Muscle of back (tissue), 13 donors: ENCODE measurements at places on chromosomes 1 and 21.

- DNase-seq = peak; percentile 41
These were observed 69.8 kb downstream of the HHAT start for GRCh38 chr1:210398466-210398865.

DNA sequence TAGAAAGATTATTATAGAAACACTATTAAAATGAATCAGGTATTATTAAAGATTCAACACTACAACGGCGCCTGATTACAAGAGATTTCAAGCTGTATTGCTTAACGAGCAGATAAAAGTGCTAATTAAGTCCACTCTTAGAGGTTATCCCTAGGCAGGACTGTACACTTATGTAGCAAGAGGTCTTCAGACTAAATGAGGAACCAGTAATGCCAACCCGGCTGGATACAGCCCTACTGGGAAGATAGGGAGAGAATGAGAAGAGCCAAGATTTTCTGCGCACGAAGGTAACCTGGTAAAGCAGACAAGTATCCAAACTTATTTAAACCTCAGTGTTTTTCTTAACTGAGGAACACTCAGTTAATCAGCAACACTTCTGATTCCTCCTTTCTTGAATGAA lies 115.7 kb upstream of the HIVEP3 start:
- no peak for DNase-seq

DNA sequence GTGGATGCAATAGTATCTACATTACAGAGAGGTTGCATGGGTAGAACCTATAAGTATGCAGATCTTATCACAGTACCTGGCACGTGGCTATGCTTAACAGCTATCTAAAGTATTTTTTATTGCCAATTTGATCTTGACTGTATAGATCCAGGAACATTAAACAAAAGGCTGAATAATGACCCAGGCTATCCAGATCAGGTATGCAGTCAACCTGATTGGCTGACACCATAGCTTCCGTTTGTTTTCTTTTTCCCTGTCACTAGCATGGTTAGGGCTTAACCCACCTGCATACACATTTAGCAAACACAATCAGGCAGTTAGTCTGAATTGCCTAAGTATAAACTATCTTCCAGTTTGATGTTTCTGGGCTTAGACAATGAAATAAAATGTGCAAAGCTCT lies 264.9 kb upstream of the PLXNA2 start:
- no peak for DNase-seq

DNA sequence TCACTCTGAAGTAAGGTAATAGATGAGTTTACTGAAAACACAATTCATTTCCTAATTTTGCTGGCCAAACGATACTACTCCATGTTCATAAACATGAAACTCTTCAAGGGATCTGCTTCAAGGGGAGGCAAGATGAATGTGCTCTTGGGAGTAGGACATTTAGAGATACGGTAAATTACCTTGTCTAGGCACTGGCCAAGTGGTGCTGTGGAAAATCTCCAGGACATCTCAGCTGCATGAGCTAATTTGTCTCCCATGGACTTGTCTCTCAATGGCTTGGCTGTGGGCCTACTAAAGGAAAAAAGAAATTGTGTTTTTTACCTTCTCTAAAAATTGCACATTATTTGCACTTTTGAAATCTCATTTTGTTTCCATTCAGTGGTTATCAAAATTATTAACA lies 780.6 kb downstream of the LTN1 start:
- peak; percentile 46 for DNase-seq

GRCh38 chr1:66350001-66350547 lies 183.9 kb upstream of the SGIP1 start:
- peak; percentile 62 for DNase-seq

GRCh38 chr1:91383456-91383855 lies 21.2 kb downstream of the HFM1 start:
- no peak for DNase-seq

- peak; percentile 47 for DNase-seq
These were observed 9.2 kb upstream of the TTC22 start for GRCh38 chr1:54810153-54810942.

GRCh38 chr1:158146739-158147138 lies 34.0 kb upstream of the CD1D start:
- no peak for DNase-seq

DNA sequence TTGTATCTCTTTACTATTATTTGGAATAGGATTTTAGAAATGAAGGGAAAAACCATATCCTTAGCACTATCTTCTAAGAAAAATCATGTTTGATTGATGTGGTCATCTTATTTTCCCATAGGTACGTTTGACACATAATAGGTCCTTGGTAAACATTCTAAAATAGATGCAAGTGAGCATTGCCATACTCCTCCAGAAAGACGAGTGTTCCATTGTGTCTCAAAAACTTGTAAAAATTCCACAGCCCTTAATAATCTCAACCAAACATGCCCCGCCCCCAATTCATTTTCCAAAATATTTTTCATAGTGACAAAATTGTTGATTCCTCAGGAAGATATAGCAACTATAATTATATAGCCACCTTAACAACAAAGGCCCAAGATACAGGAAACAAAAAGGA lies 113.4 kb downstream of the CD247 start:
- DNase-seq = no peak

GRCh38 chr1:2270260-2271100 lies 42.4 kb downstream of the SKI start:
- no peak for DNase-seq

- no peak for DNase-seq
These were observed 436.6 kb upstream of the C1orf87 start for GRCh38 chr1:60510162-60510561.

DNA sequence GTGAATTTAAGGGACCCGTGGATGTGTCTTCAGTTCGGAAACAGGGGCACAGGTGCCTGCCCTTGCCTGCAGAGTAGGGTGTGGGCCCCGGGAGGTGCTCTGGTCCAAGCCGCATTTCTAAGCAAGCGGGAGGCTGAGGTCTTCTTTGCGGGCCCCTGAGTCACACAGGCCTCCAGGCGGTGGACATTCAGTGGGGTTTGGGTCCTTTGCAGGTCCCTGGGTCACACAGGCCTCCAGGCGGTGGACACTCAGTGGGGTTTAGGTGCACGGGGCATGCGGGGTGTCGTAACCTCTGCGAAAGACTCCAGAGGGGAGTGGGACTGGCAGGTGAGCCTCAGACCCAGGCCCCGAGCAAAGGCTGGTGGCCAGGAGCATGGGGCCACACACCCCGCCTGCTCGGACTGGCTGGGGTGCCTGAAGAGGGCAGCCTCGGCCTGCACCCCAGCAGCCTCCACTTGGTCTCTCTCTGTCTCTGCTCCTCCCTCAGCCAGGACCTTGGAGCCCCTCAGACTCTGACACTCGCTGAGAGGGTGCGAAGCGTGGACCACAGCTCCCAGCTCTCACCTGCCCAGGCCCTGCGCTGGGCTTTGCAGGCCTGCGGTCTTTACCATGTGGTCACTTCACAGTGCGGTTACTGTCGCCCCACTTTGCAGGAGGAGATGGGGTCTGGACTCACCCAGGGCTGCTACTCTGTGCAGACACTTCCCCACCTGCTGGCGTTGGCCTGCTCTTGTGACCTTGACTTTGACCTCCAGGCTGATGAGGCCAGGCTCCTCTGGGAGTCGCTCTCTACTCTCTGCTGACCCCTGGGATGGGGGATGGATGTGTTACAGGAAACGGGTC lies 6.0 kb upstream of the AGPAT3 start:
- DNase-seq = no peak

- DNase-seq = no peak
These were observed 7.1 kb downstream of the ITGB2 start for GRCh38 chr21:44913425-44914175.

GRCh38 chr1:152410599-152410998 lies 3.5 kb downstream of the CRNN start:
- DNase-seq = no peak

DNA sequence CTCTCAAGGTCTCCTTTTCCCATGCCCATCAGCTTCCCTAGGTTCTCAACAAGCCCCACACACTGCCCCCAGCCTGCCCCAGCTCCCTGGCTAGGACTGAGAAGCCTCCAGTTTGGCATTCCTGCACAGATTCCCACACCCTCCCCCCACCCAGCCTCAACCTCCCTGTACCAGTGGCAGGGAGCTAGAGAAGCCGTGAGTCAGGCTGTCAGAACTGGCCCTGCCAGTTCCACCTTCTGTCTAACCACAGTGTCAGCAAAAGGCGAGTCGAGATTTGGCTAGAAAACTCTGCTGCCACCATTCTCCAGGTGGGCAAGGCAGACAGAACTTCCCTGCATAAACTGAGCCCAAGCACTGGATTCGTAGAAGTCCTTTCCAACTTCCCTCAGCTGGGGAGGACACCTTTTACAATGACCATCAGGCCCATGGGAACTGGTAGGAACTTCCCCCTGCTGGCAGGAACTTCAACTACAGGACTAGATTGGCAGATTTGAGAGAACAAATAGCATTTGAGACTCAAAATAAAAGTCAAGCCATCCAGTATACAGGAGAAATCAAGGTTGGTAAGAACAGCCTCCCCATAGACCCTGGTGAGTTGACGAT lies 31.0 kb downstream of the TNNT2 start:
- DNase-seq = no peak

DNA sequence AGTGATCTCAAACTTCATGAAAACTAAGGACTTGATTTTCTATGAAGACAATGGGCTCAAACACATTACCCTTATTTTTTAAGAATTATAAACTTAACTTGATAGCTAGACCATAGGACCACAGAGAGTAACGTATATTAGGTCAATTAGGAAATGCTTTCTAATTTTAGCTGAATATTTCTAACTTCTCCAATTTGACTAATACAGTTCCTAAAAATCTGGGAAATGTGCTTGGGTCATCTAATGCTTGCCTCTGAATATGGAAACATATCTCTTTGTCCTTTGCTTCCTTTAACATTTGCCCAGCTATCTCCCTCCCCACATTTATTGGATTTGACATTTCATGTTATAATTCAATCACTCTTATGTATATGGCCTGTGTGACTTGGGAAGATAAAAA lies 141.4 kb downstream of the LHX8 start:
- DNase-seq = no peak

DNA sequence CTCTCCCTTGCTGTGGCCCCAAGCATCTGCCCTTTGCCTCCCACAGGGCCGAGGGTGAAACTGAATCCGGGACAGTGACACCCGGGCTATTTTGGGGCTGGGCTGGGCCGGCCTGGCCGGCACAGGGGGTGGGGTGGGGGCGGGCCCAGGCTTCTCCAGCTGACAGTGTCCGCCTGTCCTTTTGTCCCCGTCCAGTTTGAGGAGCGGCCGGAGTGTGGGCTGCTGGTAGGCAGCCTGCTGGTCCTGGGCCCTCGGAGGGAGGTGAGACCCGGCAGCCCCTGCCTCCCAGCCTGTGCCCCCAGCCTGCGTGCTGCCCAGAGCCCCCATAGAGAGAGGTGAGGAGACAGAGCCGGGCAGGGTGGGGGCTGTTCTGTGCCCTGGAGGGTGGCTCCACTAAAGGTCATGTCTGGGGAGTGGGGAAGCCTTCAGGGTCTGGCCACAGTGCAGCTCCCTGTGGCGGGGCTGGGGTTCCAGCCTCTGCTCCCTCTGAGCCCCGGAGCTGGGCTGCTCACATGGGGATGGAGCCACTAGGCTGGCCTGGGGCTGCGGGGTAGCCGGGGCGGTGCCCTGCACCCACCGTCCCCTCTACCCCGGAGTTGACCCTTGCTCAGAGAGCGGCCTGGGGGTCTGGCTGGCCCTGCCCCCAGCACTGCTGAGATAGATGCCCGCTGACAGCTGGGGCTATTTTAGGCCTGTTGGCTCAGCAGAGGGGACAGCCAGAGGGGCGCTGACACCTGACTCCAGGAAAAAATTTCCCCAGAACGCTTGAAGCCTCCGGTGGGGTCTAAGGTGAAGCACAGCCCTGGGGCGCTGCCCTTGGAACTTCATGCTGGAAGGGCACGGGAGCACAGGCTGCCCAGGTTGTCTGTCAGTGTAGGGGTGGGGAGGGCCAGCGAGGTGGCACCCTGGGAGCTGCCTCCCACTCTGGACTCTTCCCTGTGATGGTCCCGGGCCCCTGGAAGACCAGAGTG lies at the start of gene OBSCN:
TSS of gene OBSCN (plus strand) at position 194 of the 971 bp plus-strand sequence. CDS start 3,740 bp downstream, outside the sequence.
- peak; percentile 55 for DNase-seq

- DNase-seq = no peak
These were observed 98.5 kb downstream of the CDC42BPA start for GRCh38 chr1:227219715-227220292.

- no peak for DNase-seq
These were observed 25.8 kb upstream of the CCN1 start for GRCh38 chr1:85554630-85555327.

- DNase-seq = no peak
These were observed 141.7 kb upstream of the EDN2 start for GRCh38 chr1:41626146-41626545.

DNA sequence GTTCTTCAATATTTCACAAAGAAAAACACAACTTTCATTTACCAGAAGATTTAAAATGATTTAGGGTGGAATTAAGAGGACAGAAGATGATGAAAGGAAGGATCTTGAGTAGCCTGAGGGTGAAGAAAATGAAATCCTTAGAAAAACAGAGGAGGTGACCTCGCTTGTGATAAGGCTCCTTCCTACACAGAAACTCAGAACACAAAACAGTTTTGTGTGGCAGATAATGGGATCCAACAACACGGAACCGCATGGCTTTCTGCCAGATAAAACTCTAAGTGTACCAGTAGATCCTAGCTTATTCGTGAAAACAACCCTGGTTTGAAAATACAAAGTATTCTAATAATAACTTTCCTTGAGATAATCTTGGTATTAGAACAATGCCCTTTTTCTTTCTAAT lies 74.0 kb upstream of the EXO1 start:
- no peak for DNase-seq

DNA sequence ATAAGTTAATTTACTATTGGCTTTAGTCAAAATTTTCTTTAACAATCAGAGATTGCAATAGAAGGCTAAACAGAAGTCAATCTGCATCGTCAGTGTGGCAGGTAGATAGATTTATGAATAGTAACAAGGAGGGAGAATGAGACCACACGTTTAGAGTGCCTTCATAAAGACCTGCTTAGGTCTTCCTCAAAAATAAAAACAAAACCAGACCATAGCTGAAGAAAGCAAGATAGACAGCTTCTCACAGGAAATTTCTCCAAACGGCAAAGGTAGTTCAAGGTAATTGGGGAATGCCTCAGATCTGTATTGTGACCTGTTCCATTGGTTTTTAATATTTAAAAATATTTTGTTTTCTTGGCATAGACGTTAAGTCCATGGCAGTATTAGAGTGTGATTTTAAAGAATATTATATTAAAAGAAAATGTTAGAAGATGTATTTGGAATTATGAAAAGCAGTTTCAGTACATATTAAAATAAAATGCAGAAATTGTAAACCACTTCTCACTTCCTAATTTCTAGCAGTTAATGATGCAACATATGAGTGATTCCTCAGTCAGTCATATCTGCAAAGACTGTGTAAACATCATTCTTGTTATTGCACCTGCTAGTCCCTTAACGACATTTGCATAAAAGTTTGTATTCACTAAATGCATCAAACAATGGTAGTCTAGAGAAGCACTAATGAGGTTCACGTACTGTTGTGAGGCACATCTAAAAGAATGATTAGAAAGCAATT lies 278.0 kb downstream of the HLX start:
- no peak for DNase-seq

- DNase-seq = peak; percentile 16
These were observed 105.2 kb downstream of the SUSD4 start for GRCh38 chr1:223258751-223259198.

GRCh38 chr1:118099686-118100085 lies 85.3 kb downstream of the SPAG17 start:
- DNase-seq = no peak

GRCh38 chr1:32749771-32750170 lies 47.2 kb upstream of the SYNC start:
- no peak for DNase-seq
